Dorsolateral prefrontal cortex (tissue), 122 donors: ENCODE measurements at places on chromosomes 3 and 15.

DNA sequence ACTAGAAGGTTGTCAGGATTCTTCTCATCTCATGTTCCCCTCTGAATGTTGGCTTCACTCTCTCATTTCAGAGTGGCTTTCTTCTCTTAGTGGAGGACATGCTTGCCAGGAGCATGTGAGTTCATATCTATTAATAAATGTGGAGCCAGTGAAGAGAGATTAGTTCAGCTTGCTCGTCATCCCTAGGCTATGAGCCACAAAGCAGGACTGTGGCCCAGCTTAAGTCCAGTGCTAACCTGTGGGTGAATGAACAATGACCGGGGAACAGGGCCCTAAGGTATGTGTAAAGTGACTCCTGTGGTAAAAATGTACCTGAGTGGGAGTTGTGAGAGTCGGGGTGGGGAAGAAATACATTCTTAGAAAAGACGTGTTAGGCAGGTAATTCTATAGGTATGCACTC lies 96.9 kb upstream of the TBL1XR1 start:
- no peak for DNase-seq

DNA sequence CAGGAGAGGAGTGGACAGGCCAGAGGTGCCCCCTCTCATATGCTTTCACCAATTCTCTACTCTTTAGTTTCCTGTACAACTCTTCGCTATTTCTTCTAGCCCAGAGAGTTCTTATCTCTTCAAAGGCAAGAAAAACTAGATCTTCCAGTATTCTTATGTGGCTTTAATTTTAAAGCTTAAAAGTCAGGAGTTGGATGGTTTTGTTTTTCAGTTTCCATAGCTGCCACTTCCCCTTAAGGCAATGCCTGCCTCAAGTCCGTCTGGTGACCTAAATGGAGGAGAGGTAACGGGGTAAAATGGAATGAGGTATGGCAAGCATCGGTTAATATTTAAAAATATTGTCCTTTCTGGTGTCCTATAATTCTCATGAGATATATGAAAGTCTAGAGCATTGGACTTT lies 11.4 kb upstream of the VGLL3 start:
- DNase-seq: no peak

- no peak for DNase-seq
Measured at GRCh38 chr3:184808021-184808420, 3.9 kb upstream of the VPS8 start.

DNA sequence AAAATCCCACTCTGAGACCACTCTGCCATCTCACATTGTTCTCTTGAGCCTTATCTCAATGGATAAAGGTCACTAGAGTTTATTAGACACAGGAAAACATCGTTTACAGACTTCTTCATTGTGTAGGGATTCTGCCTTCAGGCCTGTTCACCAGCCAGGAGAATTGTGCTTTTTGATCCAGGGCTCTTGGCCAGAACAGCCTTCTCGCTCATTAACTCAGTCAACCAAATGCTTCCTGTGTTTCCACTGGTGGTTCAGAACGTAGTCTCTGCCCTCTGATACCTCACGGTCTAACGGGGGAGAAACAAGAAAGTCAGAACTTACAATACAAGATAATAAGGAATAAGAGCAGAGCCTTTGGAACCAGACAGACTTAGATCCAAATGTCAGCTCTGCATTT lies 54.2 kb upstream of the TSEN2 start:
- DNase-seq: no peak

- DNase-seq: no peak
Measured at GRCh38 chr3:193240436-193240849, 579 bp upstream of the PLAAT1 start.

DNA sequence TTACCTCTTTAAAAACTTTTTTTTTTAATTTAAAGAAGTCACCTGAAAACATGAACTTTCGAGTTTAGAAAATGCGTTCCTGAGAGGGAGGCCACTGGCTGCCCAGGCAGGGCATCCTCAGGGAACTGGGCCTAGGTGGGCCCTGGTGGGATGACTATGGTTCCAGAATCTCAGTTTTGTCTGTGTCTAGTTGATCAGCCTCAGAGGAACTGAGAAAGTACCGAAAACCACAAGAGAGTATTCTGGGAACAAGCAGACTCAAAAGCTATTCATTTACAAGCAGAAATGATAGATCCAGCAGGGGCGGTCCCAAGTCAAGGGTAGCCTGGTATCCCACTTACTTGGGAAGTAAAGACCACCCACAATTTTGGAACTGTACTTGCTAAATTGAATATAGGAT lies 10.5 kb downstream of the WWTR1 start:
- no peak for DNase-seq

DNA sequence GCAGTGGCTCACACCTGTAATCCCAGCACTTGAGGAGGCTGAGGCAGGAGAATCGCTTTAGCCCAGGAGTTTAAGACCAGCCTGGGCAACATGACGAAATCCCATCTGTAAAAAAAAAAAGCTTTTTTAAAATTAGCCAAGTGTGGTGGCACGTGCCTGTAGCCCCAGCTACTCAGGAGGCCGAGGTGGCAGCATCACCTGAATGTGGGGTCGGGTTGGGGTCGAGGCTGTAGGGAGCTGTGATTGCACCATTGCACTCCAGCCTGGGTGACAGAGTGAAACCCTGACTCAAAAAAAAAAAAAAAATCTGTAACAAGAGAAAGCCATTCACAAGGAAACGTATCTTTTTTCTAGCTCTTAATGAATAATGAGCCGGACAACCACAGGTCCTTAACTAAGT lies 74.7 kb upstream of the DLG1 start:
- DNase-seq: no peak

DNA sequence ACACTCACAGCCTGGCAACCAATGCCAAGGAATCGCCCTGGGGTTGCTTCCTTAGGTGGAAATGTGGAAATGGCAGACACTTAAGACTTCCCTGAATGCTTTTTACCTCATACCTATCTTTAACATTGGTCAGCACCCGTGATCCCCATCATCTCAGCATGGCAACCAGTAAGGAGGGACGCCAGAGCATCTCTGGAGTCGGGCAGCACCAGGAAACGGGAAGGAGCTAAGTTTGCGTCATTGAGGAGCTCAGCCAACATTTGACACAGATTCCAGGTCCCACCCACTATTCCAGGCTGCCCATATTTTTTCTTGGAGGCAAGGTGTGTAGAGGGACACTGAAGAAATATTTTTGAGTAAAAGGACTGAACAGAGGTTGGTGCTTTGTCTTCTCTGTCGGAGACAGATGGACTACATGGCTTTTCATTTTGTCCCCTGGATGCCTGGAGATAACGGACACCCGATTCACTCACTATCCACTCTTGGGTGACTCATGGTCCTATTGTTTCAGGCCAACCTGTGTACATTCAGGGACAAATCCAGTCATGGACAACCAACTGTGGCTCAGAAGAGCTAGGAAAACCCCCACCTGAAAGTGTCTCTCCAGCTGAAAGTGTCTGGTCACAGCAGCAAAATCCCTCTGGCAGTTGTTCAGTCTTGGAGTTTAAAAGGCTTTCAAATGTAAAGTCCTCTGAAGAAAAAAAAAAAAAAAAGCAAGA lies 70.4 kb upstream of the OXTR start:
- no peak for DNase-seq

DNA sequence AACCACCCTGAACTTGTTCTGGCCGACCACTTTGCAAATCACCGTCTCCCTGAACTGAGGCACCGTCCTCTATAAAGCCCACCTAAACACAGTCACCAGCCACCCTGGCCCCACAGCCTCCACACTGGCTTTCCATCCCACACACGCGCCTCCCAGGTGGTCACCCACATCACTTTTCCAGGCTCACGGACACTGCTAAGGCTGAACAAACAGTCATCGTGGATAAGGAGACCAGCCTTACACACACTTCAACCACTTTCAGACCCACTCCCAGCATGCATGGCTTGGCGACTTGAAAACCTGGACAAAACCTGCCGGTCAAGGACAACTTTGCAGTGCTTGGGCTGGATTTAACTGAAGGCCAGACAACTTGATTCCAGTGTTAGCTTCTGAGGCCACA lies 8.4 kb downstream of the CHSY1 start:
- no peak for DNase-seq

DNA sequence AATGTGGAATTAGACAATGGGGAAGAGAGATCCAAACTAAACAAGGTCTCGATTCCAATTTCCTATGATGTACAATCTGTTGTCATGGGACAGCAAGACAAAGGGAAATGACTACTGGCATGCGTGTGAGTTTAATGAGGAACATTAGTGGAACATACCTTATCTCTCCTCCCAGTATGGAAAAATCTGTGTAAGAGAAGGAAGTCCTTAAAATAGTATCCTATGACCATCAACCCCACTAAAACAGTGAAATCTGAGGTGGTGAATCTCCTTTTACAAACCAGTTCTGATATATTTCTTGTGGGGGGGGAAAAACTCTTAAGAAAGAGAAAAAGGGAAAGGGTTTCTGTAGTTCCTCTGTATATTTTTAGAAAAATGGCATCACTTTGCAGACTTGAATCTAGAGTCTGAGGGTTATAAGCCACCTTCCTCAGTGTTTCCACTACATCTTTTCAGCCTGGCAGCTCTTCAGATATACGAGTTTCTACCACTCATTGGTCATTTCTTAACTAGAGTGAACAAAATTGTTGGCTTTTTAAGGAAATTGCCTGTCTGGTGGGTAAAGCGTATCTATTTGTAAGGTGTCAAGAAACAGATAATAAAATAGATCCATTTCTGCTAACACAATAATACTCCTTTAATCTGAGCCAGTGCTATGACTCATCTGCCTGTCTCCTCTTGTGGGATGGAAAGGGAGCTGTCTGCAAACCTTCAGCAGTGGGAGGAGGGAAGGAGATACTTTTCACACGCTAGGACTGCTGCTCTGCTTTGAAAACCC lies 3.0 kb upstream of the TNFAIP8L3 start:
- no peak for DNase-seq

- no peak for DNase-seq
Measured at GRCh38 chr3:21100656-21101359, 650.2 kb downstream of the ZNF385D start.

DNA sequence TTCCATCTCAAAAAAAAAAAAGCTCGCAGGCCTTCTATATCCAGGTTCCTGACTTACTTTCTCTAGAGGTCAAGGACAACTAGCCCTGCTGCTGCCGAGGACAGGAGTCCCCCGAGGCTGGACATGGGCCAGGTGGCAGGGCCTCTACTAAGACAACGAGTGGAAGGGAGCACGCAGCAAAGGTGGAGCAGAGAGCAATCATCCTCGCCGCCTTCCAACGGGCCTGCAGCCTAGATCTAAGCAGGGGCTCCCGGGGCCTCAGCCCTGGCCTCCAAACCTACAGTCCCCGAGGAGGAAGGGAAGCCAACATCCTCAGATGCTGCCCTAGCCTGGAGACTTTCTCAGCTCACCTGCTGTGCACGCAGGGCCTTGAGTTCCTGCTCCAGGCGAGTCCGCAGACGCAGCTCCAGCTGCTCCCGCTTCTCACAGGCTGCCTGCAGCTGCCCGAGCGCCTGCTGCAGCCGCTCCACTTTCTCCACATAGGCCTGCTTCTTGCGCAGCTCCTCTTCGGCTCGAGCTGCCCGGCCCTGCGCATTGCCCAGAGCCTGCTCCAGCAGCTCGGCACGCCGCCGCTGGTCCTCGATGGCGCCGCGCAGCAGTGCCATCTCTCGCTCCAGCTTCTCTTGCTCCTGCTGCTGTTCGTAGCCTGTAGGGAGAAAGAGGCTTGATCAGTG lies 12.9 kb downstream of the AMOTL2 start:
- DNase-seq: peak; percentile 36

DNA sequence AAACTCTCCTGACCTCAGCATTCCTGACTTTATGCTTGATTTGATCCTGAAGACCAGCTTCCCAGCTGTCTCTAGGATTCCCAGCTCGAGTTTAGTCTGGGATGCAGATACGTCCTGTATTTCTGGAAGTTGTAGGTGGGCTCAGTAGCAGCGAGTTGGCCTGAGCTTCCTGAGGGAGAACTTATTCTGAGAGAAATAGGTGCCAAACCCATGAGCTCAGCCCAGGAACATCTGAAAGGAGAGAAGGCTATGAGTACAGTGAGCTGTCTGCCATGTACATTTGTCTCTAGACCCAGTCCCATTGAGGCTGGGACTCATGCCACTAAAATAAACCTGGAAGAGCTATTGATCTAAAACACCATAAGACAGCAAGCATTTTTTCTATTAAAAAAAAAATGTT lies 36.6 kb upstream of the SLC9A9 start:
- DNase-seq: no peak

- DNase-seq: no peak
Measured at GRCh38 chr15:43270113-43270665, 3.5 kb upstream of the TGM5 start.

DNA sequence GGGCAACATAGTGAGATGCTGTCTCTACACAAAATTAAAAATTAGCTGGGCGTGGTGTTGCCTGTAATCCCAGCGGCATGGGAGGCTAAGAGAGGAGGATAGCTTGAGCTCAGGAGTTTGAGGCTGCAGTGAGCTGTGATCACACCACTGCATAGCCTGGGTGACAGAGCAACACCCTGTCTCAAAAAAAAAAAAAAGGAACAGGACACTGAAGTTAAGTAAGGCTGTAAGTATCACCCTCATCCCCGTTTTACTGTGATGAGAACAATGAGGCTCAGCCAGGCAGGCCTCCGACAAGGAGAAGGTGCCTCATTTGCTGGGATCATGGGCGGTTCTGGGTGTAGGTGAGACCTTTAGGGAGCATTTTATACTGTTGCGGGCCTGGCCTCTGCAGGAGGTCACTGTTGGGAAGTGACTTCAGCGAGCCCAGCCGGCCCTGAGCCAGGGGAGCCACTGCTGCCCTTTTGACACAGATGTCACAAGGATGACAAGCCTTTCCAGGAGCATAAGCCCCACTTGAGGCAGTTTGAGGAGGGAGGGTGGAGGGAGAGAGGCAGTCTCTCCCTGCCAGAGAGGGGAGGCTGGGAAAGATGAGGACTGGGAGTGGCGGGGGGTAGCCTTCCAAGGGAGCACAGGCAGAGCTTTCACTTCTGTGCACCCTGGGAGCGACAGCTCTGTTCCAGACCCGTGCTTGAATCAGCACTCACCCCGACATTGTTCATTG lies 30.8 kb downstream of the IRAK2 start:
- DNase-seq: peak; percentile 65

DNA sequence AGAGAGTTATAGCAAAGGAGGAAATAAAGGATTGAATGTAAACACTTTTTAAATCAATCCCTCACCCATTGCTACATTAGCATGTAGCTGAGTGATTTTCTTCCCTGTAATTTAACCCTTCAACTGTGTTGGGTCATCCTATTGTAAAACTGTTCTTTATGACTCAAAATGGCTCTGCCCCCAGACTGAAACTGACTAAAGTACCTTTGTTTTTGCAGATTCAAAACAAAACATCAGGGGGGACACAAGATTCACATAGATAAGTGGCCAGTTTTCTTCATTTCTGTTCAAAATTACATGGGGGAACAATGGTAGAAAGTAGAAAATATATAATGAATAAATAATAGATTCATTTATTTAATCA lies 268.4 kb downstream of the IGSF11 start:
- DNase-seq: no peak

GRCh38 chr3:189076449-189076848 lies 95.3 kb upstream of the TPRG1 start:
- DNase-seq: no peak

GRCh38 chr15:77625376-77625775 lies 7.3 kb downstream of the LINGO1 start:
- DNase-seq: no peak

DNA sequence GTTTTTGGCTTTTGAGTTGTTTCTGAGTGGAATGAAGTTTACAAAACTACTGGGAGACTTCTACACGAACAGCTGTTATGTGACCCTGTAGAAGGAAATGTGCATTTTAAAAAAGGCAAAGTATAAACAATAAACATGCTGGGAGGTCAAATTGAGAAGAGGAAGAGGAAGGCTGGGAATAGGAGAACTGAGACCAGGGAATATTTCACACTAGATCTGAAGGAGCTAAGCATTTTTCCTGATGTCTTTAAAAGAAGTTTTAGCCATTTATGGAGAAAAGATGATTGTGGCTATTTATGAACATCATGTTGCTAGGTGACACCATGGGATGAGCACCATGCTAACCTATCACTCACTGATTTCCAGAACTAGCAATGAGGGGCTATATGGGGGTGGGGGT lies 76.3 kb upstream of the FAM98B start:
- no peak for DNase-seq
